Natural killer cell (primary cell): ENCODE measurements at places on chromosomes 4 and X. TPM values are rescaled to one million over a fixed set of nuclear protein-coding genes. Genes with fewer than 3 reads are reported as not detected.

- DNase-seq = no peak
Observed at GRCh38 chr4:156242390-156242789, 288.7 kb upstream of the CTSO start.

The FATE1 gene
- not detected for total RNA-seq

DNA sequence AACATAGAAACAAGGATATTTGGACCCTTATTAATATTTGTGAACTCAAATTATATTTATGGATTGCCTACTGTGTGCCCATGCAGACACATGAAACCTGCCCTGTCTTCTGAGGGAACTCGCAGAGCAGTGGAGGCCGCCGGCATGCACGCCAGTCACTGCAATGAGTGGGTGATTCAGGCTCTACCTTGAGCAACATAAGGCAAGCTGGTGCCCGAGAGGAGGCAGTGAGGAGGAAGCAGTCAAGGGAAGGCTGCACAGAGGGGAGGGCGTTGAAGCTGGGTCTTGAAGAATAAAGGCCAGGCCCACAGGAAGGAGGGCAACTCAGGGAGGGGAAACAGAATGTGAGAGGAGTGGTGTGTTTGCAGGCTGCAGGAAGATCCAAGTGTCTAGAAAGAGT, 52.8 kb downstream of the PPEF2 start:
- no peak for DNase-seq

The SSX4B gene
- total RNA-seq = not detected

GRCh38 chr4:112523008-112523721, 7.2 kb upstream of the NEUROG2 start:
- no peak for DNase-seq

- no peak for DNase-seq
Observed at GRCh38 chr4:93018243-93018642, 714.5 kb downstream of the GRID2 start.

DNA sequence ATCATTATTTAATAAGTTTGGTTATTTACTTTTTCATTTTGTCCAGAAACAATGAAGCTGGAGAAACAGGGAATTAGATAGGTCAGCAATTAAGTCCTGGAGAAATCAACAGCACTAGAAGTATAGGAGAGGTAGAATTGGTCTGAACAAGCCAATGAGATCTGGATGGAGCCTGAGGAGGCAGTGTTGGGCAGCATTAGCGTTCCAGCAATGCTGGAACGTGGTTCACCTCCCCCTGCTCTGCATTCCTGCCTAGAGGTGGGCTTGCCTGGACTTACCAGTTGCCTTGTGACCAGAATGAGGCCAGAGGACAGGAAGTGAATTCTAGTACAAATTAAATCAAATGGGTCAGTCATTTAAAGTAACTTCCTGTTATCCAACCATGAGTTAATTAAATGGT, 4.6 kb downstream of the RASSF6 start:
- DNase-seq = no peak

The GATA1 gene
- total RNA-seq = 3.0 TPM

DNA sequence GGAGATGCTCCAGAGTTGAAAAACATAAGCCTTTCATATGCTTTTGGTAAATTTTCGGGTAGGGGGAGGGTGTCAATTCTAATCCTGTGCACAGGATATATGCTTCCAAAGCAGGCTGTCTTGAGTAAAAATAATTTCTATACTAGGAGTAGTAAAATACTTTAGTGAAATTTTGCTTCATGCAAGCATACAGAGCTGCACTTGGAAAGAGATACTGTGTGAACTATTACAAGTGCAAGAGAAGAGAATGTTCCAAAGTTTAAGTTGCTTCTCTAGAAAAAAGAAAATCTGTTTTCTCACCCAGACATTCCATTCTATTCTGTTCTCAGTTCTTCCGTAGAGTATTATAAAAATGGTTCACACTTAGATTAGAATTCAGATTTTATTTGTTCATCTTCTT, 324.6 kb upstream of the AADAT start:
- DNase-seq = no peak

GRCh38 chr4:56048702-56049431, 100.1 kb downstream of the CEP135 start:
- no peak for DNase-seq

- no peak for DNase-seq
Observed at GRCh38 chrX:136065044-136065671, 79.9 kb downstream of the SLC9A6 start.

The AMTN gene
- not detected for total RNA-seq

- peak; percentile 47 for DNase-seq
Observed at GRCh38 chrX:130170752-130171445, 863 bp upstream of the RAB33A start.
